MM.1S (cell line): ENCODE measurements at places on chromosomes 1 and 21.

- no peak for DNase-seq
These were observed 75.2 kb downstream of the PTPRU start for GRCh38 chr1:29311352-29312030.

GRCh38 chr1:198700396-198700795 lies 61.6 kb downstream of the PTPRC start:
- DNase-seq, result no peak

DNA sequence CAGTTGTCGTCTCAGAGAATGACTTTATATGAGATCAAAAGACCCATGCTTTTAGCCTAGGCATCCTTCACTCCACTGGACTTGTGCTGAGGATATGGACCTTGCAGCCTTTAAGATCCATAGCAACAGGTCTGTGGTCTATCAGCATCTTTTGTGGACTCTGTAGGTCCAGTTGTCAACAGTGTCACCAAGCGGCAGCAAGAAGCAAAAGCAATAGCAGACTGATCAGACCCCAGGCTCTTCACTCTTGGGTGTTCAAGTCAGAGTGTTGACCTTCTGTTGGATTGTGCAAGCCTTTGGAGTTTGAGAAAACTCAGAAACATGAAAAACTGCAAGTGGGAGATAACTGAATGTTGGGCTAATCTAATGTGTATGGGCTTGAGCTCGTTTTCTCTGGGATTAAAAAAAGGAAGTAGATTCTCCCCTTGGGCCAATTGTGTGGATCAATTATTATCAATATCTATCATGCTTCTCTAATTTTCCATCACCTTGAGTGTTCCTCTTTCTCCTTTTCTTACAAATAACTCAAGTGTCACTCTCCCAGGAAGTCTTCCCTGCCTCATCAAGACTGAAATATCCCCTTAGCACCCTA lies 144.2 kb downstream of the LYPLAL1 start:
- no peak for DNase-seq

DNA sequence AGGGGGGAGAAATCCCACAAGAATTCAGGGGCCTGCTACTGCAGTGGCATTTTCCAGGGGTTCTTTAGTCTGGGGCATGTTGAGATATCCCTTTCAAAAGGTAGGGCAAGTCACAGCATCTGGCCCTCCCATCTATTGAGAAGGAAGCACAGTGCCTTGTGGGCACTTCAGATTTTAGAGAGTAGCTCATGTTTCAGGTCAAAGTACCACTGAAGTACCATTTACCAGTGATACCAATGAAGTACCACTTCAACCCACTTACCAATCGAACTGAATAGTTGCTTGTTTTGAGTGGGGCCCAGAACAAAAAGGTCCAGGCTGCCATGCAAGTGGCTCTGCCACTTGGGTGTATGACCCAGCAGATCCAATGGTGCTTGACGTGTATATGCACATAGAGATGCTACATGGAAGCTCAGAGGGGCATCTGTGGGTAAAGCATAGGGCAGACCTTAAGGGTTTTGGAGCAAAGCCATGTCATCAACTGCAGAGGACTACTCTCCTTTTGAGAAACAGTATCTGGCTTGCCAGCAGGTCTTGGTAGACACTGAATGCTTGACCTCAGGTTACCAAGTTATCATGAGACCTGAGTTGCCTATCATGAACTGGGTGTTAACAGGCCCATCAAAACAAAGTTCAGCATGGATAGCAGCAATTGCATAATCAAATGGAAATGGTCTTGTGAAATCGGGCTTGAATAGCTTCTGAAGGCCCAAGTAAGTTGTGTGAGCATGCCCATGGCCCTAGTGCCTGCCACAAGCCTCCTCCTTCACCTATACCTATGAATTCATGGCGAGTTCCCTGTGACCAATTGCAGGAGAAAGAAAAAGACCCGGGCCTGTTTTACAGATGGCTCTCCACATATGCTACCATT lies 23.5 kb downstream of the PLA2G2D start:
- DNase-seq, result no peak

DNA sequence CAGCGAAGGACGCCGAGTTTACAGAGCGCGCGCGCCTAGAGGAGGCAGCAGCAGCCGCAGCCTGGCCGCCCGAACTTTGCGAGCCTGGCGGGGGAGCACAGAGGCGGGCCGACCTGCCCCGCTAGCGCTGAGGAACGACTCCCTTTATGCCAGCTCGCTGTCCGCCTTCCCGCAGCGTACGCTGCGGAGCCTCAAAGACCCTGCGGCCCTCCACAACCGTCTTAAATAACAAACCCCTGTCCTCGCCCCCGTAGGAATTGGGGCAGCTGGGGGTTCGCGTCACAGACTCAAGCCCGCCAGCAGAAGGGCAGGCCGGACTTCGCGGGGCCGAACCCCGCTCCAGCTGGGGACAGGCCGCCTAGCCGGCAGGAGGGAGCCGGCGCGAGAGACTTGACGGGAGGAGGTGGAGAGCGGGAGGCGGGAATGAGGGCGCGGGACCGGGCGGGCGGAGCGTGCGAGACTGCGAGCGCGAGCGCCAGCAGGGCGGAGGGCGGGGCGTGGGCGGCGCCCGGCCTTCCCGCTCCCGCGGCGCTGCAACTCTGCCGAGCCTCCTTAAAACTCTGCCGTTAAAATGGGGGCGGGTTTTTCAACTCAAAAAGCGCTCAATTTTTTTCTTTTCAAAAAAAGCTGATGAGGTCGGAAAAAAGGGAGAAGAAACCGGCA lies 1.8 kb upstream of the CDKN2C start:
- no peak for DNase-seq
